Stimulated activated CD4-positive, alpha-beta T cell treated with anti-CD3 and anti-CD28 coated beads, Interleukin-4, amount 100 ng/mL, for 48 hours (primary cell): ENCODE measurements at places on chromosomes 5 and 9.

DNA sequence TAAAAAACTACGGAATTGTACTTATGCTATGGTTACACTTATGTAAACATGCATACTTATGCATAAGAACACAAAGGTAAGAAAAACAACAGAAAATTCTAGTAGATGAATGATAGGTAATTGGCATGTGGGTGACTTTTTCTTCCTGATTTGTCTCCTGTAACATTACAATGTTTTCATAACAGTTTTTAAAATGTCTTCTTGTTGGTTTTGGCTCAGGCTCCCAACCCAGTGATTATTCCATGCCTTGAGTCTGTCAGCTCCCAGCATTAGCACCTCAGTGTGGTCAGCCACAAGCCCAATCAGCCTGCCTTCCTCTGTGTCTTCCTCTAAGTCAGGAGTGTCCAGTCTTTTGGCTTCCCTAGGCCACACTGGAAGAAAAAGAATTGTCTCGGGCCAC is 7.9 kb upstream of the FOXE1 start:
- no peak for DNase-seq

- DNase-seq = no peak
These were observed 564.7 kb downstream of the PDE4D start for GRCh38 chr5:59328709-59329296.

- no peak for DNase-seq
These were observed 73.3 kb downstream of the RXRA start for GRCh38 chr9:134399435-134400056.

DNA sequence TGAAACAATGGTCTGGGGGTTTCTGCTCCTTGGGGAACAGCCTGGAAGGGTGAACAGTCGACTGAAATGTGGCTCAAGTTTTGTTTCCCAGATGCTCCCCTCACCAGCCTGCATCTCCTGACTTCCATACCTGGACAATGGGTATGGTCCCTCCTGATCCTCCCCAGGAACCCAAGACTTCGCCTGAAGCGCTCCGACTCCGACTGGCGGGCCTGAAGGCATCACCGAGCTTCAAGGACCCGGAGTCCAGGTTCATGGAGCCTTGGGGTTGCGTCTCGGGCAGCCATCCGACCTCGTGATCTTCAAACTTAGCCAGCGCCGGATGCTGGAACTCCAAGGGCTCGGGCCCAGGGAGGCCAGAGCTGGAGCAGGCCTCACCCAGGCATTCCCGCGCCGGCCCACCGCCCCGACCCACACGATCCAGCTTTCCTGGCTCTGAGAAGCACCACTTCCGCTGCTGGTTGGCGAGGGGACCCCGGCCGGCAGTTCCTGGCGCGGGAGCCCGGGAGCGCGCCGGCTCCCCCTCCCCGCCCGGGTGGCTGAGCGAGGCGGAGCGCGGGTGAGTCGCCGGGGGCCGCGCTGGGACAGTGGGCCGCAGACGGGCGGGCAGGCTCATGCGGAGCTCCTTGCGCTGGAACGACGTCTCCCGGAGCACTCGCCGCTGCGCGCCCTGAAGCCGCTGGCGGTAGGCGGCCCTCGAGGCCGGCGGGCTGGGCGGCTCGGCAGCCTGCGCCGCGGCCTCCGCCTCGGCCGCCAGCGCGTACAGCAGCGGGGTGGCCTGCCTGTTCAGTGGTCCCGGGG is 5.2 kb downstream of the SHROOM1 start:
- DNase-seq = no peak

- DNase-seq = no peak
These were observed 304.0 kb downstream of the TLR4 start for GRCh38 chr9:118008246-118008645.

DNA sequence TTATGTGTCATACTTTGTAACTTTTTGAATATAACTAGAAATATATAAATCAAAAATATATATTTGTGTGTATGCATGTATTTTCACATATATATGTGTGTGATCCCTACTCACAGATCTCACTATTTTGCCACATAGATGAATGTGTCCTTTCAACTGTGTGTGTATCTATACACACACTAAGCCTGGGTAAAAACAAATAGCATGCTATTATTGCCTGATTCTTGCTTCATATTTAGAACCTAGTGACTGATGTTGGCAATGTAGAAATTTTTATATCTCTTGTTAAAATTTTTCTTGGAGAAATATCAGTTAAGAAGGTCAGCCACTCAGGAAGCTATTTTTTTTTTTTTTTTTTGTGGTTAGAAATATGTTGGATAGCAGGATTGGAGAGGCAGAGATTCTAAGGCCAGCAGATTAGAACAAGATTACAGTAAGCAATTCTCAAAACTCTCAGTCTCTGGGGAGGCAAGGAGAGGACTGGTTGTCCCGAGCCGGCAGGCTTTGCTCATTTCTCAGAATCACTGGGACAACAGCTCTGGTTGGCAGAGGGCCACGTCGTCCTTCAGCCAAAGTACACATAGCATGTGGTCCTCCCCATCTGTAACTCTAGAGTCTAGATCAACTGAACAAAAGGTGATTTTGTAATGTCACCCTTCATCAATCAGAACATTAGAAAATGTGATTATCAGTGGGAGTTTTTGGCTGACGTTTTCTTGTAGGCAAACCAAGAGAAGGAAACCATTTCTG is 19.7 kb downstream of the C6 start:
- no peak for DNase-seq

- no peak for DNase-seq
These were observed 29.3 kb upstream of the LVRN start for GRCh38 chr5:115932991-115933390.

DNA sequence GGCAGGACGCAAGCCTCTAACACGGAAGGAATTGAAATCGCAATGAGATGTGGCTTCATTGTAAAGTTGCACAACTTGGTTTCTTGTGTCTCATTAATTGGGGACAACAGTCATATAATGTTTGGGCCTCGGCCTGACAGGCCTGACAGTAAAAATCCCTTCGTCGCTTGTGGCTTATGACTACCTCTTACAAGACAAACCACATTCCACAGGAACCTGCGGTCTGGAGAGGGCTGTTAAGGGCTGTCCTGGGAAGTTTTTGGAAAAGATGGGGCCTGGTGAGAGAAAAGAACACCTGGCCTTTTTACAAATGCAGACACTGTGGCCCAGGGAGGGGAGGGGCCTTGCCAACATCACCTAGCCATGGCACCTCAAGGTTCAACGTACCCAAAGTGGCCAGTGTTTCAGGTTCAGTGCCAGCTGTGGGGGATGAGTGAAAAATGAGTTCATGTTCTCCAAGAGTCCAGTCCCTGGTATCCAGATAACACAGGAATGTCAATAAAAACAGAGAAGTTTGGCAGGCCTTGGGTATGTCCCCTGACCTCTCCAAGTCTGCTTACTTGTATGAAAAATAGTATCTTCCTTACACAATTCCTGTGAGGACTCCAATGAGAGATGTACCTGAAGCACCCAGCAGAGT is 22.2 kb downstream of the SHB start:
- DNase-seq = no peak

- no peak for DNase-seq
These were observed 338.1 kb downstream of the DMRT2 start for GRCh38 chr9:1388216-1388615.
